ENCODE measurements at places on chromosomes 7 and 10. TPM values are rescaled to one million over a fixed set of nuclear protein-coding genes. Genes with fewer than 3 reads are reported as not detected.

Gene SCRN1
- polyA plus RNA-seq: 49.1 TPM

Gene PAX4
- not detected for polyA plus RNA-seq

Gene CDC14C
- polyA plus RNA-seq: 0.06 TPM

Gene SLC26A3
- polyA plus RNA-seq: not detected

Gene CCAR1
- polyA plus RNA-seq: 107 TPM

Gene LRRC61
- polyA plus RNA-seq: 0.47 TPM

Gene CNPY1
- polyA plus RNA-seq: not detected

Gene HOXA3
- 5.8 TPM for polyA plus RNA-seq

DNA sequence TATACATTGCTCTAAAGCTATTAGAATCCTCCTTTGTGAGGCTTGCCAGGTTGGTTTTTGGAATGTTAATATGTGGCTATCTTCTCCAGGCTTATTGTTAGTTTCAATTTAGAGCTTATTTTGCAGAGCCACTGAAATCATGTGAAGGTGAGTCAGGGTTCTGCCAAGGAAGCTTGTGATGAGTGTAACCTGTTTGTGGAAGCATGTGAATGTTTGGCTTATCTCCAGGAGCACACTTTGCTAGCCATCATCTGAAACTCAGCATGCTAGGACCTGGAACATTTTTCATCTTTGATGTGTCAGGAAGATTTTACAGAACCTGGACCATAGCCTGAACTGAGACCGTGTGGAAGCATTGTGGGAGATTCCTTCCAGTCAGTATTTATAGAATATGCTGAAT lies 197.3 kb downstream of the PPP1R9A start:
- DNase-seq: peak; percentile 42

DNA sequence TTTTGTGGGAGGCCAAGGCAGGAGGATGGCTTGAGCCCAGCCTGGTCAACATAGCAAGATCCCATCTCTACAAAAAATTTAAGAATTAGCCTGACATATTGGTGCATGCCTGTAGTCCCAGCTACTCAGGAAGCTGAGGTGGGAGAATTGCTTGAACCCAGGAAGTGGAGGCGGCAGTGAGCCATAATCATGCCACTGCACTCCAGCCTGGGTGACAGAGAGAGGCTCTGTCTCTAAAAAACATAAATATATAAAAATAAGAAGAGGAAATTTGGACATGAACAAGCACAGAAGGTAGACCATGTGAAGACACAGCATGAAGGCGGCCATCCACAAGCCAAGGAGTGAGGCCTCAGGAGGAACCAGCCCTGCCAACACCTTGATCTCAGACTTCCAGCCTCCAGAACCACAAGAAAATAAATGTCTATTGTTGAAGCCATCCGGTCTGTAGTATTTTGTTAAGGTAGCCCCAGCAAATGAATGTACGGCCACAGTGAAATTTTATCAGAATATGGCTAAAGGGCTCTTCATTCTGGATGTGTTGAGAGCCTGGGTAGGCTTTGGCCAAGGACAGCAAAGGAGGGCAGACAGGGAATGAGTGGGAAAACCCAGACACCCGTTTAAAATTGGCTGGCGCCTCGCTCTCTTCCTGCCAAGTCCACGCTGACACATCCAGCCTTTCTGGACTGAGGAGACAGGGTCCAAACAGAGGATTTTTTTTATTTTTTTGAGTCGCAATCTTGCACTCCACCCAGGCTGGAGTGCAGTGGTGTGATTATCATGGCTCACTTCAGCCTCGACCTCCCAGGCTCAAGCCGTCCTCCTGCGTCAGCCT lies 12.9 kb upstream of the GRID2IP start:
- no peak for DNase-seq

- DNase-seq: no peak
Measured at GRCh38 chr7:137343281-137343841, at the start of gene PTN. PTN (minus strand) TSS chr7:137343733; CDS start chr7:137254973, 88,760 bp downstream.

DNA sequence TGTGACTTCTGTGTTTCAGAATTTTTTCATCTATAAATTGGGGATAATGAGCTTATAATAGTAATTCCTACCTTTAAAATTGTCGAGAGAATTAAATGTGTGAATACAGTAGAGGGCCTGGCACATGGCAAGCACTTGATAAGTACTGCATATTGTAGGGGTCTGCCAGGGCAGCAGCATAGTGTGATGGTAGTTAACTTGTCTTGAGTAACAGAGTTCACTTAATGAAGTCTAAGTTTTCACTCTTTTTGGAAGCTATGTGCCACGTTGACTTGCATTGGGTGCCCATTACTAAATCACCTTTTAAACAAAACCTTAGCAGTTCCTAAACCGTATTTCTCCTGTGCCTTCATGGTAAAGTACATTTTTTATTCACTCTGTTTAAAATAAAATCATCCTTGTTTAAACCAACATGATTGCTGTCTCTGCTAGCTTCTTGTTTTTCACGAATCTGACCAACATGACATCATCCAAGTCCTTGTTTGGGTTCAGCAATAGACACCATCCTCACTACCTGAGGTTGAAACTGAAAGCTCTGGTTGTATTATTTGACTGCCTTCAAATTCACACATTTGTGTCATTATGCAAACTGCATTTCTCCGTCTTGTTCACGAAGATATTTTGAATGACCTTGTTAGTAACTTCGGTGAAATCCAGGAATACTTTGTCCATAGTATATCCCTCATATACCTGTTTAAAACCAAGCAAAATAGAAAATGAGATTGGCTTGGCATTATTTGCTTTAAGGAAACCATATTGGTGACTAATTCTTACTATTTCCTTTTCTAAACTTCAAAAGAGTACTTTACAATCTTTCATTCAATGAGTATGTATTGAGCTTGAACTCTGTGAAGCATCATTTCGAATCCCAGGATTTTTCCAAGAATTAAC lies 340.2 kb downstream of the SUGCT start:
- no peak for DNase-seq

GRCh38 chr10:101724446-101724845 lies 29.5 kb upstream of the FBXW4 start:
- no peak for DNase-seq

GRCh38 chr10:74511051-74511450 lies 315.3 kb upstream of the KAT6B start:
- DNase-seq: no peak

GRCh38 chr7:23894892-23895569 lies 185.0 kb downstream of the STK31 start:
- DNase-seq: no peak

GRCh38 chr10:14328881-14329672 lies 1.6 kb downstream of the FRMD4A start:
- DNase-seq: no peak

GRCh38 chr10:90652519-90652918 lies 205.3 kb downstream of the HTR7 start:
- no peak for DNase-seq

DNA sequence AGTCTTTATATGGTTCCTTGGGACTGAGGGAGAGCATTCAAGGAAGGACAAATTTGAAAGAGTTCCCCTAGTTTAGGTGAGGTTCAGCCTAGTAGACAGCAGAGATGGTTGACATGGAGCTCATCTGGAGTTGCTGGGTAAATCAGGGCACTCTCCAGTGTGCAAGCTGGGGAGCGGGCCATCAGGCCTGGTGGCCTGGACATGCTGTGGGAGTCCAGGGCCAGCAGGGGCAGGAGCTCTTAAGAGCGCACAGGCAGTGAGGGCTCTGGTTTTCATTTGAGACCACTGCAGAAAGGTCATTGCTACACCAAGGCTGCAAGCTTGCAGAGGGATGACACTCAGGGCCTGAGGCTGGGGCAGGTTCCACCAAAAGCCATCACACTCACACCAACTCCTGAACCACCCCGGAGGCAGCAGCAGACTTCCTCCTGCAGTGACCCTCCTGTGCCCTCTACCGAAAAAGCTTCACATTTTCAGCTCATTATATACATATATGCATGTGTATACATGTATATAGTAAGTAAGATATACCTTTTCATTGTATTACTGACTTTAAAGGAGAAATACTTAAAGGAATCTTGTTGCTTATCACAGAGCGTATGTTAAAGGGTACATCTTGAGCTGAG lies 39.5 kb downstream of the STEAP1B start:
- no peak for DNase-seq

GRCh38 chr10:25820874-25821273 lies 113.2 kb upstream of the MYO3A start:
- DNase-seq: no peak

- DNase-seq: no peak
Measured at GRCh38 chr7:157694376-157694665, 357.5 kb downstream of the DNAJB6 start.

DNA sequence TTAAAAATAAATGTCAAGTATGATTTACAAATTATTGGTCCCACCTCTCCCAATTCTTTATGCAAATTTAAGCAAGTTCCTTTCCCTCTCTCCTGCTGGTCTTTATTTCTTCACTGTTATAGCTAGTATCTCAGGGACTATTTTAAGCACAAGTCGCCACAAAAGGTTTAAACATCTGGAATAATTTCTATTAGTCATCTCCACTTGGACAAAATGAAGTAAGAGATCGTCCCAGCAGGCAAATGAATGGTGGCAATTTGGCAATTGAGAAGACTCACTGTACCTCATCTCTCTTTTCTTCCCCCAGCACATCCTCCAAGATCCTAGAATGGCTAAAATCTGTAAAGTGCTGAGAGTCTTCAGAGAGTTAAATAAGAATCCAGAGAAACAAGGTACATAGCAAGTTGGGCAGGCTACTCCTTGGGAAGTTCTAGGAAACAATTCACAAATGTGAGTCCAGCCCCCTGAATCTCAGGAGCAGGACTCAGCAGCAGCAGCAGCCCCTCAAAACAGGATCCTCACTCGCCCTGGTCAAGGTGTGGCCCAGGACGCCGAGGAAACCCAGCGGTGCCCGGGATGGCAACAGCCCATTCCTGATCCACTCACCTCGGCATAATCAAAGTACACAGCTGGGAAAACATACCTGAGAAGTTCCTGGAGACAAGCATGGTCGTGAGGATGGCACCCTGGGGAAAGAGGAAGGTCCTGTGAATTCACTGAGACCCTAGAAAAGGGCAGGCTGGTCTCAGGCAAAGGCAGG lies 30.3 kb upstream of the NDST2 start:
- DNase-seq: no peak

DNA sequence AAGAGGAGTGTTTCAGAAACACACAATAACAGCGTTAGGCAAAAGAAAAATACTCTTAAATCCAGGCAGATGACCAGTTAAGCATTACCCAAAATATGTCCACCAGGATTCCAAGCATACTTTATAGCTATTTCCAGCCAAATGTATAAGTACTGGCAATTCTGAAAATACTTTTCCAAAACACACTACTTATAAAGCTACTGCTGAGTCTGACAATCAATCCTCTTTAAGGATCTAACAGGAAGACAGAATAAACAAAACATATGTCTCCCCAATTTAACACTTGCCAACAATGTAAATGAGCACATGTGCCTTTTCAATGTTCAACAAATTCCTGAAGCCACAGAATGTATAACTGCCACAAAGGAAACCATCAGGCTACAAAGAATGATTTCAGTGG lies 370.9 kb downstream of the SORCS1 start:
- DNase-seq: no peak

DNA sequence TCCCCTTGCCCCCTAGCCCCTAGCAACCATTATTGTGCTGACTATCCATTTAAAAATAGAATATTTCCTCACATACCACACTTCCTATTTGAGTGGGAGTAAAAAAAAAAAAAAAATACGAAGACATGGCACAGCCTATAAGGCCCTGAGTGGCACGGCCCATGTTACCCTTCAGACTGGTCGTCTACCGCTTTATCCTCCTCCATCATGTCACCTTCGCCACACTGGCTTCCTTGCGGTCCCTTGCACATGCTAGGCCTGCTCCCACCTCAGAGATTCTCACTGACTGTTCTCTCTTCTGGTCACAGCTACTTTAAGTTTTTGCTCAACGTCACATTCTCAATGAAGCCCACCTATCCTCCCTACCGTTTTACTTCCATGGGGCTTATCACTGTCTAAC lies 130.3 kb downstream of the ATE1 start:
- DNase-seq: no peak

DNA sequence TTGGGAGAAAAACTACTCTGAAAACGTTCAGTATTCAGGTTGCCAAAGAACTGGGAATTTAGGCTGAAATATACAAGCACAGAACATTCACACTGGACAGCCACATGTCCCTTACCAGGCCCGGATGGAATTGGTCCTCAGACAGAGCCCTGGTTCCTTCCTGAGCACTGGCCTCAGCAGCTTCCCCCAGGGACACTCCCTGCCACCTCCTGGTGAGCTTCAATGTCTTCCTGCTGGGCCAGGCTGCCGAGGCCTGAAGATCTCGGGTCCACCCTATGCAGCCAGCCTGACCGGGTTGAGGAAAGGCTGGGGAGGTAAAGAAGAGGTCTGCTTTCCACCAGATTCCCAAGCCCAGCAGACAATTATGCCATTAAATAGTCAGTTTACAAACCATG lies 24.8 kb downstream of the LEP start:
- DNase-seq: no peak

- no peak for DNase-seq
Measured at GRCh38 chr10:75828413-75828812, 397.0 kb downstream of the LRMDA start.

- no peak for DNase-seq
Measured at GRCh38 chr7:101901661-101902491, 84.5 kb downstream of the CUX1 start.

DNA sequence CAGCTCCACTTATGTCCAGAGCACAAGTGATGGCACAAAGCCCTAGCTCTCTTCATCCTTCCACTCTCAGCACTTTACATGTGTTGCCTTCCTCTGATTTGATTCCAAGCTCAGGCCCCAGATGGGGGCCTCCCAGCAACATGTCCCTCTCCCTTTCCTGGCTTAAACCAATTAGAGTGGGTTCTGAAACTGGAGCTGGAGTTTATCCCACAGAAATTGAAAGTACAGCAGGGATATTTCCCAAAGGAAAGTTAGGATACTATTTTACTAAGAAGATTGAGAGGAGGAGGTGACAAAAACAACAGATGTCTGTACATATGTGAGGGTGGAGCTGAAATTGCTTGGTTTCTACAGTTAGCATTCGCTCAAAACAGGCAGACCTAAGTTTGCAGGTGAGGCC lies 724.6 kb downstream of the AUTS2 start:
- DNase-seq: no peak

DNA sequence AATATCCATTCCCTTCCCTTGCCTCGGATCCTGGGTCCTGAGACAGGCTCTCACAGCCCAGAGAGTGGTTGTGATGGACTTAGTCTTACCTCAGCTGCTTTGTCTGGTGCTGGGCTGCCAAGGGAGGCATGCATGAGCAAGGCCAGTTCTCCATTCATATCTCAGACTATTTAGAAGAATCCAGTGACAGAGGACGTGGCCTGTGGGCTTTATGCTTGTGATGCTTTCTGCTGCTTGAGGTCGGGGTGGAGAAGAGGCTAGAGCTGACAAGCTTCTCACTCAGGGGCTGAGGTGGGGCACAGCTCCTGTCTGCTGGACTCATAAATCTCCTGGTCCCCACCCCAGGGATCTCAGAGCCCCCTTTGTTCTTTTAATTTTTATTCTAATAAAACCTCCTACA lies 66.8 kb downstream of the DNAJC12 start:
- DNase-seq: no peak

- no peak for DNase-seq
Measured at GRCh38 chr7:90818341-90818740, 222.2 kb downstream of the CDK14 start.

DNA sequence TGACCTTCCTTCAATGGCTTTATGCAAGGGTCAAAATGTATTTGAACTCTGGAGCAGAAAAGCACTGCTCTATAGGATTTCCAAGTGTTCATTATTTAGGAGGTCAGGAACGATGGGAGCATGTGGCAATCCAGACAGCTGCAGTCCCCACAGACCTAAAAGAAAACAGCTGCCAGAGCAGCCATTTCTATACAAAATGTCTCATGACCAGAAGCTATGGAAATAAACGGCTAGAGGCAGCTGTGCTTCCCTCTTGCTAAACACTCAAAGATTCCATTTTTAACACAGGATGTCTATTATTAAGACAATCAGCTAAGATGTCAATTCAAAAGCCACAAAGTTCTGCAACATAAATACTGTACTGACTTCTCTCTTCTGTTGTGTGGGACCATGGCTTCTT lies 879.1 kb upstream of the C7orf33 start:
- DNase-seq: no peak

Data from A549 (cell line).